ENCODE measurements at places on chromosomes 3 and 15. TPM values are rescaled to one million over a fixed set of nuclear protein-coding genes. Genes with fewer than 3 reads are reported as not detected.

Gene NAALADL2
- polyA plus RNA-seq, result 0.80 TPM

Gene ATP10A
- 2.7 TPM for polyA plus RNA-seq

Gene EXD1
- 0.10 TPM for polyA plus RNA-seq

Gene LTK
- polyA plus RNA-seq, result 2.4 TPM

Gene FOXB1
- 1.9 TPM for polyA plus RNA-seq

Gene ITIH4
- 0.46 TPM for polyA plus RNA-seq

Gene CCDC80
- polyA plus RNA-seq, result 3.2 TPM

Gene OR4M2
- not detected for polyA plus RNA-seq

Gene LAMB2
- polyA plus RNA-seq, result 84.1 TPM

Gene CRABP1
- 118 TPM for polyA plus RNA-seq

Gene PCOLCE2
- 1.7 TPM for polyA plus RNA-seq

Gene CATSPER2
- polyA plus RNA-seq, result 2.3 TPM

Gene FBXL2
- polyA plus RNA-seq, result 6.4 TPM

Gene MYRIP
- 4.3 TPM for polyA plus RNA-seq

Gene ECE2
- polyA plus RNA-seq, result 9.5 TPM

Gene SNRPA1
- 46.6 TPM for polyA plus RNA-seq

Gene CHCHD6
- polyA plus RNA-seq, result 42.1 TPM

Gene SYNPR
- polyA plus RNA-seq, result 8.1 TPM

Gene ZNF80
- not detected for polyA plus RNA-seq

Gene KLHL40
- not detected for polyA plus RNA-seq

Gene ABCF3
- polyA plus RNA-seq, result 44.2 TPM

Gene EFCC1
- polyA plus RNA-seq, result 0.97 TPM

Gene TMEM43
- 36.2 TPM for polyA plus RNA-seq

Gene ZNF774
- polyA plus RNA-seq, result 2.3 TPM

Gene IL16
- 1.4 TPM for polyA plus RNA-seq

Gene SH2D7
- polyA plus RNA-seq, result not detected

Gene GREM1
- polyA plus RNA-seq, result 4.4 TPM

Gene ARRDC4
- polyA plus RNA-seq, result 4.3 TPM

Gene AADAC
- polyA plus RNA-seq, result not detected

Gene SLC38A3
- 18.3 TPM for polyA plus RNA-seq

Gene FOXL2NB
- polyA plus RNA-seq, result not detected

Gene BTBD1
- 29.5 TPM for polyA plus RNA-seq

Gene GATM
- polyA plus RNA-seq, result 58.9 TPM

Gene REC114
- not detected for polyA plus RNA-seq

Gene ALPK3
- 18.0 TPM for polyA plus RNA-seq

Gene UNC13C
- 0.46 TPM for polyA plus RNA-seq

Gene NR2C2
- polyA plus RNA-seq, result 19.1 TPM

Gene ARHGAP31
- 3.9 TPM for polyA plus RNA-seq

Gene GNAT1
- 0.59 TPM for polyA plus RNA-seq

Gene AHSG
- polyA plus RNA-seq, result not detected

Gene SEC22A
- 16.8 TPM for polyA plus RNA-seq

Gene LRRN1
- 13.6 TPM for polyA plus RNA-seq

Gene SLC25A36
- polyA plus RNA-seq, result 18.2 TPM

Gene RAB6B
- polyA plus RNA-seq, result 57.4 TPM

Gene LRRC2
- 0.27 TPM for polyA plus RNA-seq

Gene GHSR
- polyA plus RNA-seq, result not detected

Gene MANF
- polyA plus RNA-seq, result 60.3 TPM

Gene ALDH1L1
- polyA plus RNA-seq, result 25.0 TPM

Gene GOLGA6L9
- 1.3 TPM for polyA plus RNA-seq
